ENCODE measurements at places on chromosomes 7 and 10. TPM values are rescaled to one million over a fixed set of nuclear protein-coding genes. Genes with fewer than 3 reads are reported as not detected.

KCNH2 gene
- total RNA-seq, result 0.33 TPM

CALHM3 gene
- not detected for total RNA-seq

BBS9 gene
- 66.0 TPM for total RNA-seq

DNA sequence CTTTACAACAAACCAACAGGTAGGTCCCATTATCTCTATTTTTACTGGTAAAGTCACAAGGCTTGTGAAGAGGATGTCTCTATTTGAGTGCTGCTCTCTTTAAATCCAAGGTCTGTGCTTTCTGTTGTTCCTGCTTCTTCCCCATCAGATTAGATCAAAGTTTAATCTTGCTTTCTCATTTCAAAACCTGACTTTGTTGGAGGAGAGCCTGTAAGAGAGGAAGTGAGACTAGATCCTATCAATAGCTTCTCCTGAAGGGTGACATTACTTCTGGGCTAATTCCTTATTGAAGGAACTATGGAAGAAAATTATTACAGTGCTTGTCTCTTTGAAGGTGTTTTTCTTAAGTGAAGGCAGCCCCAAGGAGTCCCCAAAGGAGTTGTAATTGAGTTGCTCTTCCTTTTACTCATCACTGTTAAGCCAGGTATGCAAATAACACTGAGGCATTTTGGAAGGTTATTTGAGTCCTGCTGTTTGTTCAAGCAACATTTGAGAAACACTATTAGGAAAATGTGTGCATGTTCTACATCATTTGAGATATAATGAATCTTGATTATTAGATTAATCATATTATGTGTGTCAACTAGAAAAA, 146.2 kb upstream of the MBL2 start:
- no peak for DNase-seq

DNA sequence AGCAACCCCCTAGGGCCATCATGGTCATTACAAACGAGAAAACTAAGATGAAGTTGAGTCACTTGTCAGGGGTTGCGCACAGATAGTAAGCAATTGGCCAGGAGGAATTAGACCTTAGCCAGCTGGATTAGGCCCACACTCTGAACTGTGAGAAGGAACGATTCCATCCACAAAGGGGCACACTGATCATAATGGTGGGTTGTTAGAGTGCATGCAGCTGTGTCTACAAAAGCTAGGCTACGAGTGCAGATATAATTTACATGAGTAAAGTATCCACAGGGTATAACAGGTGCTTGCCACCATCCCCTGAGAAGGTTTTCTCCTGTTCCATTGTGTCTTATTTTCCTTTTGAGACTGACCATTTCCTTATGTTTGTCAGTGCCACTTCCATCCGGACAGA, 16.6 kb upstream of the FAM170B start:
- no peak for DNase-seq

DNA sequence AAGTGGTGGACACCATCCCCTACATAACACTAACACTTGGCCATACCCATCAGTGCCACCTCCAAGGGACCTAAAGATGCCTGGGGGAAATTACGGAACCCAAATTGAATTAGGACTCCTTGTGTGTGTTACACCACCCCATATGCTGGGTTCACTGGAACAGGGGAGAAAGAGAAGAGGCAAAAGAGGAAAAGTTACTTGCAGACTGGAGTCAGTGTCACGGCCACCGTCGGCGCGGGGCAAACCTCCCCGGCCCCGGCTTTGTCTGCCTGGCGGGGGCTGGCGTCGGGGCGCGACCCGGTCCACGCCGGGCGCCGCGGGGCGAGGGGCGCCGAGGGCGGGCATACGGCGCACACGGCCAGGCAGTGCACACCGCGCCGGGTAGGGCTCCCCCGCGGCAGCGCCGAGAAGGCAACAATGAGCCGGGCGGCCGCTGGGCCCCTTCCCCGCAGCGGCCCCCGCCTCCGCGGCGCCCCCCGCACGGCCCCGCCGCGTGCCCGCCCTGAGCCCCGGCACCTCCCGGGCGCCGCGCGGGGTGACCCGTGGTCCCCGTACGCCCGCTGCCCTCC, 171.1 kb downstream of the FAM107B start:
- peak; percentile 18 for DNase-seq

DNA sequence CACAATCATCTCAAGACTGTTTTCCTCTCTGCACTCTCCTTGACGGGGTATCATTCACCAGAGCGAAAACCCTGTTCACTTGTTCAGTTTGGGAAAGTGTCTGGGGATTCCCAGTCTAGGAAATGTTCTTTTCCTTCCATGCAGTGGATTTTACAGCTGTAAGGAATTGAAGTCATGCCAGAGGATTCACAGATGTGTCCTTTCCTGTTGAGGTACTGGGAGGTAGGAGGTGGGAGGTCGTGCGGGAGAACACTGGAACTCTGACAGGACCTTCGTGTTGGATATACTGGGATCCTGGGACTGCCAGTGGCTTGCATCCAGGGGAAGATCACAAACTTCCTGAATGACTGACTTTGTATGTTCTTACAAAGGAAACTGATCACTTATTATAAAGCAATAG, 185.5 kb downstream of the BMPER start:
- no peak for DNase-seq
